ENCODE measurements at places on chromosomes 4 and X.
A peak's percentile ranks its signal among the peaks of the same experiment; 100 is the strongest.

DNA sequence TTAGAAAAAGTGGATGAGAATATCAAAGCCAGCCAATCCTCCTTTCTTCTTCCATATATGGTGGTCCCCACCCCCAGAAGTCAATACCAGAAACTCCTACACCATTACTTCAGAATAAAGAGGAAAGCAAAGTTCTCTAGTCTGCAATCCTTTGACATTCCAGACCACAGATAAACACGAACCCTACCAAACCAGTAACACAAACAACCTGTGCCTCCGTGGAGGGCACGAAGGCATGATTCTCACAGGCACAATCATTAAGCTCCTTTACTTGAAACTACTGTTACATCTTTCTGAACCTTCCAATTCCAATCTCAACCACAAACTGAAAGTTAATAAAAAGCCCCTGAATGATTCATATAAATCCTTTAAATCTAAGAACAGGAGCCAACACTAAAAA lies 16.3 kb downstream of the MAML3 start:
- DNase-seq = no peak

DNA sequence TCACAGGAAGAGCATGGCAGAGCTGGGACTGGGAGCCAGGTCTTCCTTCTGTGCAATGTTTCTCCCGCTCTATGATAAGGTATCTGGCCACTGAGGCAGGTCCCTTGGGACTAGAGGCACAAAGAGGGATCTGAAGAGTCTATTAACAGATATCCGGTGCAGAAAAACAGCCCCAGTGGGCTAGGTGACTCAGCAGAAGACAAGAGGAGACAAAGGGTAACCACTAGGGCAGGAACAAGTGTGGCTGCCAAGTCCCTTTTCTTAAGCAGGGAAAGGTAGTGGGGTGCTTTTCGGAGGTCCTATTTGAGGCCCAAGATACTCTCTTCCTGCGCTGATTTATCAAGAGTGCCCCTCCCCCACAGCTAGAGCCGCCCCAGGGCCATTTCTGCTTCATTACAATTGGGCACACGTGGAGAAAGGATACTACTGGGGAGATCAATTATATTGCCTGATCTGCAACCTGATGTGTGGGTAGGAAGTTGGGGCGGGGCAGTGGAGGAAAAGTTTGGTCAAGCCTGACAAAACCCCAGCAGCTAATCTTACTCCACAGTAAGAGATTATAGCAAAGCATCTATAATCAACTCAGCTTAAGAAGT lies at the start of gene DGAT2L6:
Gene DGAT2L6 (plus strand): TSS at position 546 of the 596 bp plus-strand sequence. CDS start 100 bp downstream, outside the sequence.
- DNase-seq = no peak

DNA sequence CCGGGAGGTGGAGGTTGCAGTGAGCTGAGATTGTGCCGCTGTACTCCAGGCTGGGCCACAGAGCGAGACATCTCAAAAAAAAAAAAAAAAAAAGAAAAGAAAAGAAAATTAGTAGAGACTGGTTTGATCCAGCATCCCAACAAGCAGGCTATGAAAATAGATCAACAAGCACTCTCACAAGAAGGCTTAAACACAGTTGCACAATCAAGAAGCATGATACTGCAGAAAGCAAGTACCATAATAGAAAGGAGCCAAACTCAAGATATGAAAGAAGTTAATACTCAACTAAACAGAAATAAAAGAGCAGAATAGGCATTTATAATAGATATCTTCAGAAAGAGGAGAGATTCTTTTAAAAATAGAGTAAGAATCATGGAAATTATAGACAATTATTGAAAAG lies 10.6 kb downstream of the TLR6 start:
- no peak for DNase-seq

DNA sequence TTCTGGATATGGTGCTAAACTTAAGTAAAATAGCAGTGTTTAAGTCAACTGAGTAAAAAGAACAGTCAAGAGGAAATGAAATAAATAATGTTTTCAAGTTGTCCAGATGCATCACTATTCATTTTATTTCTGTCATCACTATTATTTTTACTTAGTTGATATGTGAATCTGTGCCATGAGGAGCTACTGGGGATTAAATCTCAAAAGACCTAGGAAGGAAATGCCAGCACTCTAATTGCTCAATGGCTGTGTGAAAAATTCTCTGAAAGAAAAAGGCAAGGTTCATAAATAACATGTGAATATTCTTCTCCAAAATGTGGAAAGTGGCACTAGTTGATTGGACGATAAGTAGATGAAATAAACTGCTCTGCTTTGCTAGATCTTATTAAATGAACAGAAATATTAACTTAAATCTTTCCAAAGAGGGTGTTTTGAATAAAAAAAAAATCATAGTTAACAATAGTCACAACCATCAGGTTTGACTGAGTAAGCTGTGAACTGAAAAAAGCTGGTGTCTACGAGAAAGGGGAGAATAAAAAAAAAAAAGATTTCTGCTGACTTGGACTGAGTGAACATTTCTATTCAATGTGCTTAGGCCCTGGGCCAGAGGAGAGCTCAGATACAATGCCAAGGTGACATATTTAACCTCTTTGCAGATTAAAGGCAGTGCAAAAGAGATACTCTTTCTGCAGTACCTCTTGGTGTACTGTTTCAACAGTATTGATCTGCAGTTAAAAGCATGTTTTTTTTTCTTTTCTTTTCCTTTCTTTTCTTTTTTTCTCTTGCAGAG lies 1.6 kb downstream of the SPARCL1 start:
- DNase-seq = no peak

- no peak for DNase-seq
Observed at GRCh38 chr4:132998585-132999230, 150.4 kb upstream of the PCDH10 start.

DNA sequence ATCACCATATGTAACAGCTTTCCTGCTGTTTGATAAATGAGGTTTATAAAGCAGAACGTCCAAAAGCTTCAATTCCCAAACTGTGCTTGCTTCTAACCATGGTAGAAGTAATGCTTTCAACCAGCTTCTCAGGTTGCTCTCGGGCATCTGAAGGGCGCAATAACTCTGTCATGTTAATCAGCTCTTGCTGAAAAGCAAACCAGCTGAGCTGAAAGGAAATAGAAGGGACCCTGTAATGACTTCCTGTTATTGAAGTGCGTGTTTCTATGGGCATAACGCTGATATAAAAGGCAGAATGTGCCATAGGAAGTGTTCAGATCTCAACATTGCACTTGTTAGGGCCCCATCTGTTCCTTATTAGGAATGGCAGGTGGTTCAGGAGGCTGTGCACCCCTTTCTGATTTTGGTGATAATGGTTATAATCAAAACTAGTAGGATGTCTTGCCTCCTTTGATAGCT lies 21.2 kb downstream of the HERC3 start:
- peak; percentile 19 for DNase-seq

DNA sequence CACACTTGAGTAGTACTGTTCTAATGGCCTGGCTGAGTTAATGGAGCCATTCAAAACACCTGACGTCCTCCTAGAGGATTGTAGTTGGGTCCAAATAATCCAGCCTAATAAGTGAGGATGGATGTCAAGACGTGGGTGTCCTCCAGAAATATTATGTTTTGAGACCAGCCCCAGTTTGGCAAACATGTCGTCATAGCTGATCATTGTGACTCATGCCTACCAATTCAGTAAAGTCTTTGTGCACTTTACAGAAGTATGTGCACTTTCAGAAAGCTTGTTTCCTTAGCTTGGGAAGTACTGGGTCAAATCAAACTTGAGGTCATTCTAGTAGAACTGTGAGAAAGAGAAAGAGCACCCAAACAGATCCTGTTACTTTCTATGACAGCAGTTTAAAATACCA lies 37.6 kb upstream of the GLRA2 start:
- DNase-seq = no peak

- no peak for DNase-seq
Observed at GRCh38 chrX:9905288-9905687, 61.9 kb upstream of the CLDN34 start.
